ENCODE measurements at places on chromosomes 7 and 10.

DNA sequence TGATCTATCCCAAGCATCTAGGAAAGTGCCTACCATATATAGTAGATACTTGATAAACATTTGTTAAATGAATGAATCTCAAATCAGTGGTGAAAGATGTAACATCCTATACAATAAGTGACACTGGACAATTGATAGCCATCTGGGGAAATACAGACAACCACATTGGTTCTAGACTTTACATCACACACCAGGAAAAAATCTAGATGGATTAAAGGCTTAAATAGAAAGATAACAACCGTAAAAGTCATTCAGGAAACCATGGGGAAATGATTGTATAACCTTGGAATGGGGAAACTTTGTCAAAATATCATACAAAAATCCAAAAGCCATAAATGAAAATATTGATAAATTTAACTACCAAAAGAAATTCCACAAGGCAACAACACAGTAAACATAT lies 7.0 kb upstream of the GARIN1A start:
- no peak for DNase-seq

- no peak for DNase-seq
These were observed 81.0 kb downstream of the PKD1L1 start for GRCh38 chr7:47867286-47867685.

GRCh38 chr7:155225516-155225915 lies 72.2 kb upstream of the INSIG1 start:
- DNase-seq = no peak

DNA sequence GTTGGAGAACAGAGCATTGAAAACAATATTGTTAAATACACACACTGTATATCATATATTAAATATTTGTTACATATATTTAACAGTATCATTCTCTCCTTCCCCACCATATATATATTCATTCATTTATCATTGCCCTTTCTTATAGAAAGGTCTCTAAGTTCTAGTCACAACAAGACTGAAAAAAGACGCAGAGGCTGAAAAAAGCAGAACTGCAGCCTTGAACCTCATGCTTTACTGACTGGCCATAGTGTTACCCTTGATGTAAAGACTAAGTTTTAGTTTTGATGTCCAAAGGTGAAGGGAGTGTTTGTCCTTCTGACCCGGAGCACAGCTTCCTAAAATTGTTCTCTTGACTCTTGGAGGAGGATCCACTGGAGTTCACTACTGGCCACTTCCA lies 247.9 kb downstream of the PTEN start:
- DNase-seq = peak; percentile 24

GRCh38 chr7:130441408-130441869 lies 623 bp upstream of the CEP41 start:
- DNase-seq = peak; percentile 31

DNA sequence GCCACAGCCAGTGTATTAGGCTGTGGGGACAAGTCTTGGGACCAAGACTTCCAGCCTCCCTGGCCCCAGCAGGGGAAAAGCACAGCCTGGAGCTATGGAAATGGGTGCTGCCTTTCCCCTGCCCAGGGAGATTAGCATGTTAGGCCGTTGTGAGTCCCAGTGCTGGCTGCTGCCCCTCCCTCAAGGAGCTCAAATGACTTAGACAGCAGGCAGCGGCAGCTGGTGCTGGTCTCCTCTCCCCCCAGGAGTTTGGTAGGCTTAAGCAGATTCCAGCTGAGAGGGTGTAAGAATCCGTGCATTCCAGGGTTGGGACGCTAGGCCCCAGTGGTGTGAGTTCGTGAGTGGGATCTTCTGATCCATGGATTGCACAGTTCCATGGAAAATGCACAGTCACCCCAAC lies 301.5 kb upstream of the PHF14 start:
- no peak for DNase-seq

- DNase-seq = no peak
These were observed 711 bp downstream of the HIP1 start for GRCh38 chr7:75737856-75738603.

GRCh38 chr10:84265418-84265817 lies 20.6 kb downstream of the RGR start:
- DNase-seq = no peak

DNA sequence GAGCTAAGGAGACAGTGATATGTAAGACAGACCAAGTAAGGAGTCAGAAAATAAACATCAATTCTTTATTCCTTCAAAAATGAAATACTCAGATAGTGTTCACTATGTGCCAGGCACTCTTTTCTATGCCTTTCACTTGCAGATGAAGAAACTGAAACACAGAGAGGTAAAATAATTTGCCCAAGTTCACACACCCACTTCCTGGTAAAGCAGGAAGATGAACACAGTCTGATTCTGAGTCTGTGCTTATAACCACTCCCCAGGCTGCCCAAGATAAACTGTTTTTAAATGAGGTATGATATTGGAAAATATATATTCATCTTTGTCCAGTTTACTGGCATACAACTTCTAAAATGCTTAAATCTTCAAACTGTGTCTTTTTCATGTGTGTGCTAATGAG lies 294.4 kb upstream of the NPVF start:
- no peak for DNase-seq

DNA sequence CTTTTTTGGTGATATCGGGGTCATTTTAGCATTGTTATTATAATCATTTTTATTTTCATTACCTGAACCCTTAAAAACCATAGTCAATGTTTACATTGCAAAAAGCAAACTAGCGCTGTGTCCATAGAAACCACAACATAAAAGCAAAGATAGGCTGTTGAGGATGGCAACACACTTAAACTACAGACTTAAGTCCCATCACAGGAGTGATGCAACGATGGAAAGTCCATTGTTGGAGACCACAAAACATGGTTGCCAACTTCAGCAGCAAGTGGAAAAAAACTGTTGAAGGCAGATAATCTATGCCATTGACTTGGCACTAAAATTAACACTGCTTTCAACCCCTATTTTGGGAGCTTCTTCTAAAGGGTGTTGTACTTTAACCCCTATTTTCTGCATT lies 398.8 kb upstream of the IGFBP3 start:
- DNase-seq = no peak

DNA sequence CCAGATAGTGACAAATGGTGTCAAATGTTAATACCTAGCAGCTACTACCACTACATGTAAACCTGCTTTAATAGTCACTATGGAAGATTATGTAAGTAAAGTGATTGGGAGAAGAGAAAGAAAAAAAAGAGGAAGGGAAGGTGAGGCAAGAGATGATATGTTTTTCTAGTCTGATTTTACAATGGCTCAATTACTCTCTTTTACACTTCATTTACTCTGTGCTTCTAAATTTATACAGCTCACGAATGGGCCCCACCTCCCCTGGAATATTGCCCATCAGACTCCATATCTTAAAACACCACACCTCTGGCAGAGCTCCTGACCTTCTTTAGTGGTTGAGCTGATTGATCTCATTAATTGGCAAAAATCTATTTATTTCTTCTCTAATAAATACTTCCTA lies 28.0 kb upstream of the IKZF1 start:
- peak; percentile 71 for DNase-seq

DNA sequence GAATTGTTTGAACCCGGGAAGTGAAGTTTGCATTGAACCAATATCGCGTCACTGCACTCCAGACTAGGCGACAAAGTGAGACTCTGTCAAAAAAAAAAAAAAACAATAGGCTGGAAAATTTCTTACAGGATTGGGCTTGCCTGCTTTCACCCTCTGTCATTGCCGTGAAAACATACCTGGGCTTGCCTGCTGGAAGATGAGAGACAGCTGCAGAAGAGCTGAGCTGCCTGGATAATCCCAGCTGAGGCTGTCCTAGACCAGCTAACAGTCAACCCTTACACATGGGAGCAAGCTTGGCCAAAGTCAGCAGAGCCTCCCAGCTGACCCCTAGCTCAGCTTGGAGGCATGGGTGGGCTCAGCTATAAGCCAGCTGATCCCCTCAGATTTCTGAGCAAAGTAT lies 306.2 kb downstream of the CCSER2 start:
- no peak for DNase-seq

- no peak for DNase-seq
These were observed 90.3 kb upstream of the ZNF438 start for GRCh38 chr10:31121757-31122577.

DNA sequence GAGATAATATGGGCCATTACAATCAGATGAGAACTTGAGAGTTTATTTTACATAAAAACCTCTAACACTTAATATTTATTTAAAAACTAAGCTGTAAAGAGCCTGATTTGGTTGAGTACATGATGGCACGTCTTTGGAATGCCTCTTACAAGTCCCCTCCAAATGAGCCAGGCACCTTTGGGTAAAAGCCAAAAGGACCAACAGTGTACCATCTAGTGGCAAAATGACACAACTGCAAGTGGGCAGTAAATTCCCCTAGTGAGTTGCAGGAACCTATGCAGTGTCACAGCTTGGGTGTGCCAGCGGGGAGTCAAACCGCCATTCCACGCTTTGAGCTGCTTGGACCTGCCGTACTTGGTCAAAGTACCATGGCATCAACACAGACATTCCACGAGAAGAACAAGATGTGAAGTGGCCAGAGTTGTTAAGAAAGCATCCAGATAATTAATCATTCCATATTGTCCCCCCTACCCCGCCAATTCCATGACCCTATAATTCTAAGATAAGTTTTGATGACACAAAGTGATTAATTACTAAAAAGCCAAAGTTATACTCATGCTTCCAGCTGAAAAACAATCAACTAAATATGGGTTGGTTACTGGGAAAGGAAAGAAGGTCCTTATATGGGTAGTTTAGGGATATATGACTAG lies 115.2 kb downstream of the SORBS1 start:
- DNase-seq = peak; percentile 68

GRCh38 chr7:99489235-99489634 lies 10.8 kb downstream of the ZNF394 start:
- peak; percentile 40 for DNase-seq

DNA sequence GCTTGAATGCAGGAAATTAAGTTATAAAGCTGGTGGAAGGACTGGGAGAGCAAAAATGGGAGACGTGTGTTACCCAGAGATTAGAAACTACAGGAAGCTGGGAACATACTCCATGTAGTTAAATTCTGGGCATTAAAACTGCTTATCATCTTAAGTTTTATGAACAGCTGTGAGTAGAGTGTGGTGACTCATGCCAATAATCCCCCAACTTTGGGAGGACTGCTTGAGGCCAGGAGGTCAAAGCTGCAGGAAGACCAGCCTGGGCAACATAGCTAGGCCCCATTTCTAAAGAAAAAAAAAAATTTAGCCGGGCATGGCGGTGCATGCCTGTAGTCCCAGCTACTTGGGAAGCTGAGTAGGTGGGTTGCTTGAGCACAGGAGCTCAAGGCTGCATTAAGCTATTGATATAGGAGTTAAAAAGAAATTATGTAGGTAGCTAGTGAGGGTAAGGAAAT lies 56.2 kb upstream of the SEPHS1 start:
- DNase-seq = no peak

DNA sequence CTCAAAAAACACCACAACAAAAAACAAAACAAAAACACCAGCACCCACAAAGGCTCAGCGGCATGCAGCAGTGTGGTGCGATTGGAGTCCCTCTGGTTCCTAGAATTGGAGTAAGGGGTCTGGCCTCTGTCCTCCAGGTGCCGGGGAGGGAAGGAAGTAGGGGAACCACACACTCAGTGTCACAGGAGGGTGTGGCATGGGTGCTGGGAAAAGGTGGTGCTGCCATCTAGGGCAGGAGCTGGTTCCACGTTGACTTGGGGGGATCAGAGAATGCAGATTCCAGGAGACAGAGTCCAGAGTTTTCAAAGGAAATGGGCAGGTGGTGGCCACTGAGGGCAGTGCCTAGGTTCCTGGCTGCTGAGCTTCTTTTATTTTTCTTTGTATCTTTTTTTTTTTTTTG lies 19.8 kb upstream of the WIPI2 start:
- DNase-seq = no peak

DNA sequence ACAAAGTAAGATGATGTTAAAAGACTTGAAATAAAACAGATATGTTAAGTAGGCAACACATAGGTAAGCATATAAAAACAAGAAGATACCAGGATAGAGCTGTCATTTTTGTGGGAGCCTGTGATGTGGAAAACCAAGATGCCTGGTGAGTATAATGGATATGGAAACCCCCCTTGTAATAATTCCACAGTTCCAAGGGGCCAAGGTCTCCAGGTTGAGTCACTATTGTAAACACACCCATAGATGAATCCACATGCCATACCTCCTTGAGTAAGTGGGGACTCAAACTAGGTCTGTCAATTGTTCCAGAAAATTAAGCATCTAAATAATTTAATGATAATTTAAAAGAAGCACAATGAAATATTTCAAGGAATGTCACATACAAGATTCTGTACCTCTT lies 15.9 kb downstream of the CAV1 start:
- no peak for DNase-seq

GRCh38 chr7:111933609-111934008 lies 272.6 kb downstream of the DOCK4 start:
- DNase-seq = peak; percentile 6

- DNase-seq = peak; percentile 82
These were observed 65.5 kb downstream of the C10orf143 start for GRCh38 chr10:130045091-130045652.

GRCh38 chr7:1681581-1681980 lies 11.5 kb downstream of the ELFN1 start:
- no peak for DNase-seq

GRCh38 chr7:135341049-135341448 lies 107.4 kb downstream of the STRA8 start:
- peak; percentile 19 for DNase-seq

GRCh38 chr7:72101444-72101843 lies 310.7 kb downstream of the CALN1 start:
- DNase-seq = no peak

DNA sequence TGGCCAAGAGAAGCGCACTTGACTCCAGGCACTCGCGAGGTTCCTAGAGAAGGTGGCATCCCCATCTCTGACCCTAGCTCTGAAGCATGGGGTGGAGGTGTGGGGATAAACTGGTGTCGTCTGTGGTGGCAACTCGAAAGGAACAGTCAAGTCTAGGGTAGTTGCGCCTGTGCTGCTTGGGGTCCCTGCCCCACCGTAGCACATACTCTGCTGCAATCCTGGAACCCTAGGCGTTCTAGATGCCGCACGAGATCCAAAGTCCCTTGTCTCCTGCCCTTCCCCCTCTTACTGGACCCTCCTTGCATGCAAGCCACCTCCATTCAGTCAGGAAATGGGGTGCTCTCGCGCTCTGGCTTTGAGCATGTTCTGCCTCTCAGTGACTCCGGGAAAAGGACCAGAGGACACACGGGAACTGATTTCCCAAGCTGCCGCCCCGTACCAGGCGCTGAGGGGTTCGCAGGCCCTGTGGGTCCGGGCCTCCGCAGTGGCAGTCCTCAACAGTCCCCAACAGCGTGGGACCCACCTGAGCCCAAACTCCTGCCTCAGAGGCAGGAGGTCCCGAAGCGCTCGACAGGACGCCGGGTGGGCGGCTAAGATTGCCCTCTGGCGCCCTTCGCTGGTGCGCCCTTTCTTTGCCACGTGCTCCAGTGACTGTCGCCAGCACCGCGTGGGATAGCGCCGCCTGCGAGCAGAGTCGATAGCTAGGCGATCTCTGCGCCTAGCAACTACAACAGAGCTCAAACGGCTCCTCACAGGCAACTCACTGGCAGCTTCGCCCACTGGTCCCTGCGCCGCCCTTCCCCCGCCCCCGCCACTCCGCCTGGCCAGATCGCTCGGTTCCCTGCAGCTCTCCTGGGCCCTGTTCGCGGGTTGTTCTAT lies 452.0 kb downstream of the REEP3 start:
- no peak for DNase-seq

GRCh38 chr10:104472505-104472904 lies 118.9 kb downstream of the CFAP58 start:
- no peak for DNase-seq
